Pulmonary artery endothelial cell (primary cell): ENCODE measurements at places on chromosomes 4 and X.

GRCh38 chr4:40547789-40548132 is 81.9 kb downstream of the RBM47 start:
- DNase-seq = no peak

GRCh38 chr4:20043991-20044390 is 207.7 kb upstream of the SLIT2 start:
- DNase-seq = no peak

DNA sequence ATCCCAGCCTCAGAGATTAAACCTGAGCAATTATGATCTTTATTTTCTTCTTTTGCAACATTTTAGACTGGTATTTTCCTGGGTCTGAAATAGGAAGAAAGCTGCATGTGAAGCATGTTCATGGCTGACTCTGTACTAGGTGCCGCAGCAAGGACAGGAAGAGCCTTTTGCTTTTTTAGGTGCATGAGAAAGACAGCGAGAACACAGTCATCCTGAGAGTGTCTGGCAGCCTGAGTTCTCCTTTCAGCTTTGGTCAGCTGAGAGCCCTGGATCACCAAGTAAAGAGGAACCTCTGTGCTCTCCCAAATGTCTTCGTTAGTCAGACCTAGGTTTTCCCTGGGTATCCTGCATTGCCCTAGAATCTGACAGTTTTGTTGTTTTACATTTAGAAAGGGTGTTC is 29.8 kb downstream of the FAM149A start:
- no peak for DNase-seq

DNA sequence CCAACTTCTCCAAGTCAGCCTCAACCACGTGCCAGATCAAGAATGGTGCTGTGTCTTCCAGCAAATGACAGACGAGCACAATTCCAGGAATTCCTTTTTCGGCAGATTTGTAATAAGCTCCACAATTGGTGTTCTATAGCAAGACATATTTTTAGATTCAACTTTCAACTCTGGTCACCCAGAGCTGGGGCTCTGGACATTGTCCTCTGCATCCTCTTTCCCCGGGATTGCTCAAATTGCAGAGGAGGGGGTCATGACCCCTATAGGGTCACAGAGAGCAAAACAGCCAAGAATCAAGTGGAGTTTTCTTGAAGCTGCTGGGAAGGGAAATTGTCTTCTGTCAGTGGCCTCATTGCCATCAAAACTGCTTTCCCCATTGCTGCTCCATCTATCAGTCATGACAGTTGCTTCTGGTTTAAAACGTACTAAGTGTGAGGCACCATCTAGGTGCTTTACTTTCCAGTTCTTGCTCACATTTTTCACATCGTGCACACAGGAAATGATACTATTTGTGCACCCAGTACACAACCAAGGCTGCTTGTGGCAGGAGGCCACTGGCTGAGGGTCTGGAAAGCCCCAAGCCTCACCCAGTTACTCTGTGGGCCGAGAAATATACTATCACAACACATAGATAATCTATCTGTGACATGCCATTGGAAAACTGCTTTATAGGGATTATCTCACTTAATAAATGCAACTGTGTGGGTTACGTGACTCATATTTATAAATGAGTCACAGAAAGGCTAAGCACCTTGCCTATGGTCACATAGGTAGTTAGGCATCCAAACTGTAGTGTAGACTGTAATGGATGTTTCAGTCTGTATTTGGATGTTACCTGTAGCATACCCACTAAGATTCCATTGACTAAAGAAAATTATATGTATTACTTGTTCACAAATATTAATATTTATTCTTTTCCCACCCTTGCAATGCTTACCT is 91.7 kb upstream of the PHOX2B start:
- DNase-seq = no peak

DNA sequence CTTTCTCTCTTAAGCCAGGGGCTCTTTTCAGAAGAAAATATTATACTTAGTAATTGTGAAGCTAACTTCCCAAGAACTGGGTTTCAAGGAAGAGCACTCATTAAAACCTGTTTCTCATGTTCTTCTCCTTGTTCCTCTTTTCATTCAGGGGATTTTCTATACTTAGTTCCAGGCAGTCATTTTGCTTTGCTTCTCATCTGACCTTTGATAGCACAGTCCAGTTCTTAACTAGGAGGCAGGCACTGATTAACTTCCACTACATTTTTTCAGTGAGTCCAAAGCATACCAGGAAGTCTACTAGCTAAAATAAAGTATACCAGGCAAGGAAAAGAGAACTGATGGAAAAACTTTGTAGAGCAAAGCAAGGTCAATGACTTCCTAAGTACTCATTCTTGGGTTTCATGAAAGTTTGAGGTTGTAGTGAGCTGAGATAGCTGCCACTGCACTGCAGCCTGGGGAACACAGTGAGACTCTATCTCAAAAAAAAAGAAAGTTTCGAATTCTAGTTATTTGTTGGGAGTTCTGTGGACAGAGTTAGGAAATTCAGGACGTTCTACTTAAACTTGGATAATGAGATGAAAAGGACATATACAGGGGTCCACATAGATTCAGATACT is 190.1 kb upstream of the HS3ST1 start:
- DNase-seq = no peak

GRCh38 chrX:139332441-139332840 is 198.1 kb upstream of the F9 start:
- DNase-seq = no peak

GRCh38 chrX:105845631-105846030 is 23.3 kb downstream of the NRK start:
- DNase-seq = no peak

DNA sequence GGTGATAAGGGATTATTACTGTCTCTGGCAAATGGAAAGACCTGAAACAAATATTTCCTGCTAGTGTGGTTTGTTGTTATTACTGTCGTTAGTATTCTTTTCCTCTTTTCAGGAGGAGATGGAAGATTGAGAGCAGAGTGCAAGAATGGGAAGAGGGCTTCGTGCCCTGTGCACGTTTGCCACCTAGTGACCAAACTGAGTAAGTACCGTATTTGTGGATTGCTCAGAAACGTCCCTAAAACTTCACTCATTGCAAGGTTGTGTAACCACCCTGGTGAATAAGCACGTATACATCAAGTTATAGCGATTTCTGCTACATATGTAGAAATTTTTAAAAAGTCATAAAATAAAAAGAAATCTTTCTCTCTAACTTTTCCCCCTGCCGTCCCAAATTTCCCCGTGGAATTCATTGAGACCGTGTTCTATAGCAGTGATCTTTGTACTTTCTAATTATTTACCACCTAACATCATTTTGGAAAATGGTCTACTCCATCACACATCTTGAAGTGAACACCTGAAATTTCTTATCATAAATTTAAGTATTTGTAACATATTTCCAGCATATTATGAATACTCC is 24.3 kb downstream of the LINC00632 start:
- DNase-seq = no peak

- DNase-seq = peak; percentile 50
Measured at GRCh38 chr4:101356928-101357327, 9.6 kb upstream of the PPP3CA start.

DNA sequence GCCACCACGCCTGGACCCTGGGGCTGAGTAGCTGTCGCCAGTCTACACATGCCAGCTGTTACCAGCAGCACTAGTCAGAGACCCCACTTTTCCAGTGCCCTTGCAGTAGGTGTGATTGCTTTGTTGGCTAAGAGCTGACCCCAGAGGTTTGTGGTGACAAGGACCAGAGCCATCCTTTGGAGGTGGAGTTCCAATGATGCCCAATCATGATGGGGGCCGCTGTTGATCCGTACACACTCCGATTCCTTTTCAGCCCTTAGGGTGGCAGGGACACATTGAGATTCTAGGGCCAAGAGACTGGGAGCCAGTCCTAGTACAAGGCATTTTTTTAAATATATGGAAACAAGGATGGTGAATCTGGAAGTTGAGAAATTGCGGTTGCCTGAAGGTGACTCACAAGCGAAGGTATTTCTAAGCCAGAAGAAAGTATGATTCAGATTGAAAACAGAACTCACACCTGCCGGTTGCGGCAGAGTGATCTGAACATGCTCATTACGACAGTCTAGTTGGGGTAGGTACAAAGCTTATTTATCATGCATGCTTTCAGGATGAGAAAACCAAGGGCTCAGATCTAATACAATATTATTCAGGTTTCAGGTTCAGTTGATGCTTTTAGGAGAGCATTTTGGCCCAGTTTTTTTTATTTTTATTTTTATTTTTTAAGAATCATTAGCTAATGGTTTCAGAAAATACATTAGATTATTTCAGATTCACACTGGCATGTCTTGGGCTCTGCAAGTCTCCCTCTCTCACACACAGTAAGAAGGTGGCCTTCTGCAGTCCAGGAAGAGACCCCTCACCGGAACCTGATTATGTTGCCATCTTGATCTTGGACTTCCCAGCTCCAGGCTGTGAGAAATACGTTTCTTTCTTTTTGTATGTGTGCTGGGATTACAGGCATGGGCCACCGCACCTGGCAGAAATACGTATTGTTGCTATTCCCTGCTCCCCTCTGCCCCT is 43.4 kb downstream of the SHROOM2 start:
- no peak for DNase-seq

- no peak for DNase-seq
Measured at GRCh38 chr4:576245-576821, at the start of gene TMEM271. Gene TMEM271, minus strand, starts transcription at chr4:576295. Its CDS starts 233 bp downstream, at chr4:576062.

GRCh38 chr4:145824463-145824862 is 114.2 kb downstream of the ZNF827 start:
- DNase-seq = no peak

GRCh38 chr4:159142241-159142640 is 39.4 kb downstream of the RAPGEF2 start:
- no peak for DNase-seq

- no peak for DNase-seq
Measured at GRCh38 chr4:156182269-156182668, 228.6 kb upstream of the CTSO start.

GRCh38 chrX:15438332-15438731 is 54.1 kb upstream of the VEGFD start:
- DNase-seq = no peak

DNA sequence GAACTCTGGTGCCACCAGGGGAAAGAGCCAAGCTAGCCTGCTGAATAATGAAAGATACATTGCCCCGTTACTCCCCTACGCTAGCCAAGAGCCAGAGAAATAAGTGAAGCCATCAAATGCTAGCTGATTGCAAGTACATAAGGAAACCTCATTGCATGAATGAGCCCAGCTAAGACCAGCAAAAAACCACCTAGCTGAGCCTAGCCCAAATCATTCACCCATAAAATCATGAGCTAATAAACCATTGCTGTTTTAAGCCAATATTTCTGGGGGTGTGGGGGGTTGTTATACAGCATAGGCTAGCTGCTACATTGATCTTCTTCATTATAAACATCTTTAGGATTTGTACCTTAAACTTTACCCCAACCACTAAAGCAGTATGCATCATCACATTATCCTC is 15.4 kb upstream of the EDNRA start:
- DNase-seq = no peak

GRCh38 chr4:171565130-171565788 is 247.9 kb upstream of the GALNTL6 start:
- no peak for DNase-seq

- peak; percentile 11 for DNase-seq
Measured at GRCh38 chr4:105194328-105195231, 47.9 kb downstream of the TET2 start.

DNA sequence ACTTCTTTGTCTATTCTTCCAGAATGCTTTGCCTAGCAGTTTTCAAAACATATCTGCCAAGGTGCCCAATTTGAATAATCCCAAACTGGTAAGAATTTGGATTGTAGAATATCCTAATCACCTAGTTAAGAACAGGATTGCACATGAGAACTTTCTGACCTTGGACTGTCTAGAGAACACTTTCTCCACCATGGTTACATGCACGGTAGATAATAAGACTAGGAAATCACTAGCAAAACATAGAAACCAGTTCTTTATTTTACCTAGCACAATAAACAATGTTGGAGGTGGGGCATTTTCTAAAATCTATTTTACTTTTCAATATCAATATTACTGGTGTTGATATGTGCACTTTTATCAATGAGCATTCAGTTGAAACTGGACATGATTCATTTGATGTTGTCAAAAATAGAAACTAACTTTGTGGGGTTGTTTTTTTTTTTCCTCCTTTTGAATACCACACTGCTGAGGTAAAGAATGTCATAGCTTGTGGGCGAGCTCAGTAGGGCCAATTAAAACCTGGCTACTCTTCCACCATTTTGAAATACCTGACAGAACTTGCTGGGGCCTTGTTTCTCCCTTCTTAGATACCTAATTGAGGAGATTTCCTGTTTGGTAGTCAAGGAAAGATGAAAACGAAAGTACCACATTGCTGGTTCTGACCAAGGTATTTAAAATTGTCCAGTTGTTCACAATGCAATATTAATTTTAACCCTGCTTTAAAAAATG is 10.4 kb downstream of the MID1IP1 start:
- no peak for DNase-seq

- peak; percentile 24 for DNase-seq
Measured at GRCh38 chr4:107689912-107690587, 30.0 kb downstream of the PAPSS1 start.

GRCh38 chrX:38726612-38727011 is 74.6 kb upstream of the MID1IP1 start:
- DNase-seq = no peak

- DNase-seq = no peak
Measured at GRCh38 chr4:7244751-7245320, 52.5 kb downstream of the SORCS2 start.

DNA sequence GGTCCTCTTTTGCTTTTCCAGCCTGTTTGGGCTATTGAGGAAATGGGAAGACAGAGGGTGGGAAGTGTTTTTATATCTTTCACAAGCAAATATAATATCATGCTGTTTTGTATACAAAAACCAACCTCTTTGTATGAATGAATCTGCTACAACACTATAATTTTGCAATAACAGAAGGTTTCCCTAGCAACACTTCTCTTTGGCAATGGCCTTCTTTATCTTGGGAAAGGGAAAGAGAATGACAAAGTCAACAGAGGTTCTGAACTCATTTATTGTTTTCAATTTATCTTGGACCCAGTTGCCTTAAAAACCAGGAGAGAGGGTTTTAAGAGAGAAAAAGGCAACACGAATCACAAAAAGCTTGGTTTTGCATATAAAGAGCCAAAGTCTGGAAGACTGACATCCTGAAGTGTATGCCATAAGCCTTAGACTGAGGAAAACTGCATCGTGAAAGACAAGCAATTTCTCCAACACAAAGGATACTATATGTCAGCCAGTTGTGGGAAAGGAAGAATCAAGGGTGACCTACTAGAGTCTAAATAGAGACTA is 121.8 kb upstream of the FAM241A start:
- no peak for DNase-seq
